ENCODE measurements at places on chromosomes 2 and 18. TPM values are rescaled to one million over a fixed set of nuclear protein-coding genes. Genes with fewer than 3 reads are reported as not detected.
A peak's percentile ranks its signal among the peaks of the same experiment; 100 is the strongest.

- no peak for DNase-seq
Observed at GRCh38 chr18:49837889-49838288, 24.6 kb upstream of the ACAA2 start.

DNA sequence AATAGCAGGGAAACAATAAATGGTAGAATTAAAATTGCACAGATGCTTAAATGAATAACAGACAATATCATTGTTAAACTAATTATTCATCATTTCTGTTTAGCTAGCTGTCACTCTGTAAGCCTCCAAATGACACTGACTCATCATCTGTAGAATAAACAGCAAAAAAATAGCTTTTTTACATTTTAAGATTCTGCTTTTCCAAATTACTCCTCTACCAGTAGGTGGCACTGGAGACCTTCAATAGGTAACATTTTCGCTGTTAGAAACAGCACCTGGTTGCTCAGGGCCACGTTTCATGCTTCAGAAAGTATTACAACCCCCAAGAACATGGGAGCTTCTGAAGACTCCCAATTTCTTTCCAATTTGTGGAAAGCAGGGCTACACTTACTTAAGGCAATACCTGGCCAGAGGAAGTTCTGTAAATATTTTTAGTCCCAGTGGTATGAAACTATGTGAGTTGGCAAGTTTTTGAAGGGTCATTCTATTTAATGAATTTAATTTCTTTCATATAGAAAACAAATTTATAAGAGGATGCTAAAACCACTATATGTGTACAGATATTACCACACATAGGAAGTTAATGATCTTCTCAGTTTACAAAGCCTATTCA is 45.4 kb downstream of the TTN start:
- DNase-seq, result peak; percentile 8

- DNase-seq, result no peak
Observed at GRCh38 chr2:151380580-151381235, 23.3 kb downstream of the TNFAIP6 start.

NBAS gene
- polyA plus RNA-seq, result 58.1 TPM

DNA sequence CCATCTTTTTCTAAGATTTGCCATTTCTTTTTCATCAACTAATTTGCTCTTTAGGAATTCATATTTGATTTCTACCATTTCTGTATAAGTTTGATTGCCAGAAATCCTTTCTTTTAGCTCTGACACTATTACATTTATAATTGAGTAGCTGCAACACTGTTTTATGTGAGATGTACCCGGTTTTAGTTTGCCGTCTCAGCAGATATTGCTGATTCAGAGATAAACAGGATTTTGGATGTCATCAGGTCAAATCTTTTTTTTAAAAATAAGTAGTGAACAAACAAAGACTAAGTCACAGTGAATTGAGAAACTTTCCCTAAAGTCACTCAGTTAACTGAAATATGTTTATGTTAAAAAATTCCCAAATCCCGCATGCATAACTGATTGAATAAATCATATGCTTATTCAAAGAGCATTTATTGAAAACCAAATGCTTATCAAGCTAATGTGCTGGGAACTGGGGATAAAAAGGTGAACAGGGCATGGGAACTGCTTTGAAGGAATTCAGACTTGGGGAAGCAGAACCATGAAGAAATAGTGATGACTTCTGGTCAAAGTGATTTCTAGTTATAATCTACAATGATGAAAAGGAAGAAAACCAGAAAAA is 19.5 kb upstream of the CCDC102B start:
- DNase-seq, result no peak

- DNase-seq, result no peak
Observed at GRCh38 chr2:39679805-39680204, 14.1 kb downstream of the TMEM178A start.

DNA sequence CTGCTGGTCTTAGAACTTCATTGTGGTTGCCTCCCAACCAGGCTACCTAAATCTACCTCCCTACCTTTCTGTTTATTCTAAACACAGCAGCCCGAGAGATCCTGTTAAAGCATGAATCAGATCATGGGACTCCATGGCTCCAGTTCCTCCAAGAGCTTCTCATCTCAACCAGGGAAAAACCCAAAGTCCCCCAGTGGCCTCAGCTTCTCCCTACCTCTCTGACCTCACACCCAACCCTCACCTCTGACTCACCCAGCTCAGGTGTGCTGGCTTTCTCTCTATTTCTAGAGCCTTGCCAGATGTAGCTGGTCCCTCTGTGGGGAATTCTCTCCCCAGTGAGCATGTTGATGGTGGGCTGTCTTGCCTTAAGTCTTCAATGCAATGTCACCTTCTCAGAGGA is 93.8 kb upstream of the COPS8 start:
- no peak for DNase-seq

G6PC2 gene
- polyA plus RNA-seq, result 0.08 TPM

- DNase-seq, result no peak
Observed at GRCh38 chr2:233263045-233263570, 11.6 kb downstream of the ATG16L1 start.

HNMT gene
- 66.9 TPM for polyA plus RNA-seq

LYG1 gene
- 3.1 TPM for polyA plus RNA-seq

DNA sequence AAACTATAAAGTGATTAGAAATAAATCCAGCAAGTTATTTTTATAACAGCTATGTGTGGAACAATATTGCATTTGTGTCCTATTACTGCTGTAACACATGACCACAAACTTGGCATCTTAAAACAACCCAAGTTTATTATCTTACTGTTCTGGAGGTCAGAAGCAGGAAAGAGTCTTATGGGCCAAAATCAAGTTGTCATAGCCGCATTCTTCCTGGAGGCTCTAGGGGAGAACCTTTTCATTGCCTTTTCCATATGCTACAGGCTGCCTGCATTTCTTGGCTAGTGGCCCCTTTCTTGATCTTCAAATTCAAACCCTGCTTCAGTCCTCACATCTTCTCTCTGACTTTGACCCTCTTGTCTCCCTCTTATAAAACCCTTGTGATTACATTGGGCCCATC is 27.0 kb upstream of the HNRNPLL start:
- no peak for DNase-seq

Data from right renal cortex interstitium (tissue), 3 donors.